Esophagus squamous epithelium (tissue), 5 donors: ENCODE measurements at places on chromosomes 2 and 18.

- DNase-seq = no peak
Measured at GRCh38 chr2:238925281-238925680, 77.4 kb downstream of the TWIST2 start.

DNA sequence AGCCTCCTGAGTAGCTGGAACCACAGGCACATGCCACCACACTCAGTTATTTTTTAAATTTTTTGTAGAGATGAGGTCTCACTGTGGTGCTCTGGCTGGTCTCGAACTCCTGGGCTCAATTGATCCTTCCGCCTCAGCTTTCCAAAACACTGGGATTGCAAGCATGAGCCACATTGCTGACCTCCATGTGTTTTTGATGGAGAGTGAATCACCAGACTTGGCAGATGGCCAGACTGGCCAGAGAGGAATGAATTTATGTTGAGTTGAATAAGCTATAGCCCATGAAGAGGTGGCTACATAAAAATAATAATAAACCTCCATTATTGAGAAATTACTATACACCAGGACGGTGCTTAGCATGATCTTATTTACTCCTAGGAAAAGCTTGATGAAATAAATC lies 91.5 kb downstream of the MREG start:
- no peak for DNase-seq

DNA sequence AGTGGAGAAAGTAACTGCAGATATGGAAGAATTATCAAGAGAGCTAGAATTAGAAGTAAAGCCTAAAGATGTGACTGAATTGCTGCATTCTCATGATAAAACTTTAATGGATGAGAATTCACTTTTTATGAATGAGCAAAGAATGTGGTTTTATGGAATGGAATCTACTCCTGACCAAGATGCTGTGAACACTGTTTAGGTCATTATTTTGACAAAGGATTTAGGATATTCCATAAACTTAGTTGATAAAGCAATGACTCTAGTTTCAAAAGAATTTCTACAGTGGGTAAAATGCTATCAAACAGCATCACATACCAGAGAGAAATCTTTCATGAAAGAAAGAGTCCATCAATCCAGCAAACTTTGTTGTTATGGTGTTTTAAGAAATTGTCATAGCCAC lies 1317.7 kb upstream of the ACVR2A start:
- DNase-seq = no peak

GRCh38 chr2:151051574-151052220 lies 210.0 kb downstream of the RBM43 start:
- DNase-seq = no peak

GRCh38 chr18:73235921-73236320 lies 368.1 kb upstream of the NETO1 start:
- no peak for DNase-seq

- DNase-seq = no peak
Measured at GRCh38 chr2:237876061-237876526, 16.7 kb downstream of the RAMP1 start.

- DNase-seq = no peak
Measured at GRCh38 chr18:58391231-58391825, 237.6 kb downstream of the ALPK2 start.

- DNase-seq = no peak
Measured at GRCh38 chr2:104766683-104767082, 87.2 kb upstream of the POU3F3 start.

DNA sequence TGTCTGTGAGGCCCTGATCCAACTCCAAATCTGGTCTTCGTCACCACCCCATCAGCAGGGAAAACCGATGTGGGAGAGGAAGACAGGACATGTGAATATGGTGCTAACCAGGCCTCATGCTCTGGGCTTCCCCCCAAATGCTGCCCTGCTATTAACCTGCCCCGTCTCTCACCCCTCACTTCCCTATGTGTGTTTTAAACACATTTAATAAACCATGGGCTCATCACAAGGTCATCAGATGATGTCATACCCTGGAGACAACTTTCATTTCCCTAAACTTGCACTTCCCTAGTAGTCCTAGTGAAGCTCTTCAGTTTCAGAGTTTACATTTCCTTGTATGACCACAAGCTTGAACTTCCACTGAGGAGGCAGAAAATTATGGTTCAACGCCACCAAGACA lies 49.9 kb downstream of the CD8B2 start:
- no peak for DNase-seq

- DNase-seq = no peak
Measured at GRCh38 chr2:199471443-199472057, 13.8 kb upstream of the SATB2 start.

DNA sequence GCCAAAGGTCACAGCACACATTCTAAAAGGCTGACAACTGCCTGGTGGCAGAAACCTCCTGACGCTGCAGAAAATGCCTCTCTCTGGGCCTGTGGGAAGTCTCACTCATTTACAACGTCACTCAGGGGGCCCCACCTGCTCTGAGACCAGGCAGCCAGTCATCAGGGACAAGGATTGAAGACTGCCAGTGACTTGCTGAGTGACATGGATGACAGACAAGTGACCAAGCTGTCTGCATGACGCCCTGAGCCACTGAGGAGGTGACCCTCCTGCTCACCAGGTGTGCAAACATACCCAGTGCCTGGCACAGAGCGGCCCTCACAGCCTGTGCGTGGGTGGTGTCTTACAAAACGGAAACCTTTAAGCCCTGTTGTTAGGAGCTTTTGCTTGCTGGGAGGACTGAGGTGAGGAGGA lies 392.4 kb downstream of the TNS1 start:
- no peak for DNase-seq

GRCh38 chr2:194705398-194705797 lies 951.6 kb upstream of the SLC39A10 start:
- DNase-seq = no peak

- DNase-seq = no peak
Measured at GRCh38 chr2:233221378-233222063, 30.0 kb upstream of the ATG16L1 start.

DNA sequence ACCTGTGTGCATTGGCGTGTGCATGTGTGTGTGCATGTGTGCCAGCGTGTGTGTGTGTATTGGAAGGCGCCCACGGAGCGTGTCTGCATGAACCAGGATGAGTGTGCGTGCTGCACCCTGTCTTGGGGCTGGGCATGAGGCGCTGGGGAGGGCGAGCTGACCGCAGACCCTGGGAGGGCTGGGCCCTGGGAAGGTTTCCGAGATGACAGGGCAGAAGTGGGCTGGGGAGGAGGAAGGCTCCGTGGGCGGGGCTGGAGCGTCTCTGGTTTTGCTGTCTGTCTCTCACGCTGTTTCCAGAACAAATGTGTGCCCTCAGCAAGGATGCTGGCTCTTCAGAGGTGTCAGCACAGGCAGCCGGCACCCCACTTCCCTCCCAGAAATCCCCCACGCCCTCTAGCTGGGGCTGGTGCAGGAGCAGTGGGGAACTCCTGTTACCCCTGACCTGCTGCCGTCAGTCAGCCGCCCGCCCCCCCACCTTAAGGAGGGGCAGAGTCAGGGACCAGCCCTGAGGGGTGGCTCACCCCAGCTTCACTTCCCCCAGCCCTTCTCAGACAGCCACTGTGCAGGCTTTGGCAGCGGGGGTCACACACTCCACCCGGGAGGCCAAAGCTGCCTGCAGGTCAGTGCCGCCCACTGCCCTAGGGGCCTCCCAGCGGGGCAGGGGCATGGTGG lies at the start of gene GPR35:
Gene GPR35, plus strand, starts transcription at position 531 of the 672 bp plus-strand sequence. CDS start 4,473 bp downstream, outside the sequence.
- DNase-seq = no peak

- no peak for DNase-seq
Measured at GRCh38 chr2:222652491-222653255, 3.2 kb downstream of the FARSB start.

GRCh38 chr2:57669570-57669969 lies 377.0 kb upstream of the VRK2 start:
- no peak for DNase-seq

- no peak for DNase-seq
Measured at GRCh38 chr2:69660637-69661036, 17.1 kb upstream of the AAK1 start.

- no peak for DNase-seq
Measured at GRCh38 chr2:112566104-112566503, 18.3 kb upstream of the CHCHD5 start.

DNA sequence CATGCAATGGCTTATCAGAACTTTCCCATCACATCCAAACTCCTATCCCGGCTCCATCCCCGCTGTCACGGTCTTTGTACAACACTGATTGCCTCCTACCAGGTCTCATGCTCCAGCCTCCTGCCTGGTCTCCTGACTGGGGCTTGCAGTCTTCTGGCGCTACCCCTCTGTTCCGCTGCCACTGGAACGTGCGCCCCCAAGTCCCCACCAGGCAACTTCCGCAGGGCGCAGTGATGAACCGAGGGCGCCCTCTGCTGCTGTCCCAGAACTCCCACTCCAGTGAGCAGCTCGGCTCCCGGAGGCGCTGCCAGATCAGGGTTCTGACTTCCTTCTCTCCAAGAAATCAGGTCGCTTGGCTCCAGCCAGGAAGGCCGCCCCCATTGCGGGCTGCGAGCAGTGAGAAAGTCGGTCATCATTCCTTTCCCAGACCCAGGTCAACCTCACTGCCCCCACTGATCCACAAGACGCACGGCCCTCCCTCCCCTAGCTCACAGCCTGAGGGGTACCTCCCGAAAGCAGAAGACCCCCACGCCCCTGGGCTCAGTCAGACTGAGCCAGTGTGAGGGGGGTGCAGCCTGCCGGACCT lies 43.9 kb upstream of the RAB11FIP5 start:
- no peak for DNase-seq

DNA sequence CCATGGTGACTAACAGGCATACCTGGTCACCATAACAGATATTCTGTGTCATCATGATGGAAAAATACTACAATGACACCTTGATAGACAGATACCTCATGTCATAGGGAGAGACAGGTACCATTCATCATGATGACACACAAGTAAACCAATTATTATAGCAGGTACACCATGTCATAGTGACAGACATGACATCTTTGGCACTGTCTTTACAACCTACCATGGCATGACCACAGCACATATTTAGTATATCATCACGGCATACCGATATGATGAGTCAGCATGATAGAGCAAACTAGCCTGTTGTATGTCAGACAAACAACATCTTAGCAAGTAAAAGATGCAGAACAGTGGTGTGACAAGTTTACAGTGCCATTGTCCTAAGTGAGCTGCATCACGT lies 101.3 kb upstream of the KLHL29 start:
- DNase-seq = no peak

DNA sequence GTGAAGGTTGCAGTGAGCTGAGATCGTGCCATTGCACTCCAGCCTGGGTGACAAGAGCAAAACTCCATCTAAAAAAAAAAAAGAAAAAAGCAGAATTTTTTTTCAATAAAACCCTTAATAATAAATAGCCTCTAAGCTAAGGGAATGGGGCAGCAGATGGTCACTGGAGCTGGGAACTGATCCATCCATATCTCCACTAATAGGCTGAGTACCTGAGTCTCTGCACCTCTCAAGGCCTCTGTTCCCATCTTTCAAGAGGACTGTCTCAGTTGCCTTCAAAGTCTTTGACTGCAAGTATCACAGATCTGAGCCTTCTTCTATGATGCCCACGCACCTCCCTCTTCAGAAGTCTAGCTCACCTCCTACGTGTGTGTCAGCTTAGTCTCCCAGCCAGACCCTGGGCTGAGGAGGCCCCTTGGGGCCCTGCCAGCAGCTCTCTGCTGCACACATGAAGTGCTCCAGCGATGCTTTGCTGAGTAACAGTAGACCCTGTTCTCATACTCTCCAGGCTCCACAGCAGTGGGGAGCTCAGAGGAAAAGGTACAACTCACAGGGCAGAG lies 32.9 kb downstream of the ST8SIA5 start:
- no peak for DNase-seq

DNA sequence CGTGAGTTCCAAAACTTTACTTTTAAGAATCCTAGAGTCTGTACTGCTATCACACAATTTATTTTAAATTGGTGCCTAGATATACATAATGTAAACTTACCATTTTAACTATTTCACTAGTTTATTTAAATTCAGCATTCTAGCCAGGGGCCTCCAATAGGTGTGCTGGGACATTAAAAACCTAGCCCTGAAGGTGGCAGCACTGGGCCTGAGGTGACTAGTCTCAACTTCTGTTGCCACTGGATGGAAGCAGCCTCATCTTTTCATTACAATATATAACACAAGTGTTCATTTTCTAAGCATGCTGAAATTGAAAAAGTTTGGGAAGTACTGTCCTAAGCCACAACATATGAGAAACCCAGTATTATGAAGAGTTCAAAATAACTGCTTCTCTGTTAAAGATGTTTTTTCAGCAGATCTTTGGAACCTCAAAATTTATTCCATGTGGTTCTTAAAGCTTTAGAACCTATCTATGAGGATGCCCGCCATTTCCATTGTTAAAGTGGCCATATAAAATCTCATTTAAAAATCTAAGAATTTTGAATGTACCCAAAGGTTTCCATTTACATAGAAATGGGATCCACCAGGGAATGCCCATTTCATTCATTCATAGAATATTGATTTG lies 2.9 kb upstream of the RBBP8 start:
- peak; percentile 10 for DNase-seq

GRCh38 chr2:133498662-133499585 lies 69.3 kb downstream of the NCKAP5 start:
- DNase-seq = no peak

DNA sequence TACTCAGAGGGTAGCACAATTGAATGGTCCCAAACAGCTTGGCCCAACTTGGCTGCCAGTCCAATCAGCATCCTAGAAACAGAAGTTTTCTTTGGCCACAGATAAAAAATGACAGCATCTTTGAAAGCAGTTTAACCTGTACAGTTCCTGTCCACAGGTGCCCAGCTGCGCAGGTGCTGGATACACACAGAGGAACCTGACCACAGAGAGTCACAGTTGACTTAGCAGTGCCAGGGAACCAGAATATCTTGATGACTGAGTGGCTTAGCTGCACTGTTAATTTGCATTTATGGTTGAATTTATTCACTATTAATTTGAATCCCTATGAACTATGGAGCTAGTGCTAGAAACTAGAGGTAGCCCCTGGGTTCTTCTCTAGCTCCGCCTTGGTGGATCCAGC lies 93.7 kb downstream of the TPGS2 start:
- no peak for DNase-seq

DNA sequence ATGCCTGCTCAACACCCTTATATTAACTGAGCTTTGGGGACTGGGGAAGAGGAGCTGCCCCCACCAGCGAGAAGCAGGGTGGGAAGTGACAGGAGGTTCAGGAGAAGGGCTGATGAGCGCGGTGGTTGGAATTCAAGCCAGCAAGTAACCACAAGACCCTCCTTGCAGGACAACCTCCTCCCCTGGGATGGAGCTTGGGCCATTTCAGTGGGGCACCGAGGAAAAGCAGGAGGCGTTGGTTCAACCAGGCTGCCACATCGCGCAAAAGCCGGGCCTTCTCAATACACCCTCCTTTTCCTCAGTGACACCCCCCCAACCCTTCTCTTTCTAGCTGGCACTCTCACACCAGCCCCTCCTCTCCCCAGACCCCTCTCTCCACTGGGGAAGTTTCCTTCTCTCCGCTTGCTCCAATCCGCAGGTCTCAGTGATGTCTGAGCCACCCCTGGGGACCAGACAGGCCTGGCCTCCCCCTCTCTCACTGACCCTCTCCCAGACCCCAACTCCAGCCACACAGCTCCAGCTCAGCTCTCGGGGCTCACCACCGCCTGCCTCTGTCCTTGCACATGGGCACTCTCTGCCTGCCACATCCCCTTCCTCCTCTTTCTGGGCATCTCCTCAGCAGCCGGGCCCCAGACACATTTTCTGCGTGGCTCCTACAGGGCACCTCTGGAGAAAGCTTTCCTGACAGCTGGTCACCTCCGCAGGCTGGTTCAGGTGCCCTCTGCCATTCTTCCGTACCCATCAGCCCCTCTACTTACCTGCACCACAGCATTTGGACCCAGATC lies 44.5 kb downstream of the KCNF1 start:
- no peak for DNase-seq
